Activated CD4-positive, alpha-beta T cell treated with anti-CD3 and anti-CD28 coated beads, Interleukin-2, amount 50 U/mL, for 24 hours (primary cell): ENCODE measurements at places on chromosomes 1 and 21.
A peak's percentile ranks its signal among the peaks of the same experiment; 100 is the strongest.

- DNase-seq: no peak
Measured at GRCh38 chr1:160706526-160707235, 4.9 kb downstream of the CD48 start.

DNA sequence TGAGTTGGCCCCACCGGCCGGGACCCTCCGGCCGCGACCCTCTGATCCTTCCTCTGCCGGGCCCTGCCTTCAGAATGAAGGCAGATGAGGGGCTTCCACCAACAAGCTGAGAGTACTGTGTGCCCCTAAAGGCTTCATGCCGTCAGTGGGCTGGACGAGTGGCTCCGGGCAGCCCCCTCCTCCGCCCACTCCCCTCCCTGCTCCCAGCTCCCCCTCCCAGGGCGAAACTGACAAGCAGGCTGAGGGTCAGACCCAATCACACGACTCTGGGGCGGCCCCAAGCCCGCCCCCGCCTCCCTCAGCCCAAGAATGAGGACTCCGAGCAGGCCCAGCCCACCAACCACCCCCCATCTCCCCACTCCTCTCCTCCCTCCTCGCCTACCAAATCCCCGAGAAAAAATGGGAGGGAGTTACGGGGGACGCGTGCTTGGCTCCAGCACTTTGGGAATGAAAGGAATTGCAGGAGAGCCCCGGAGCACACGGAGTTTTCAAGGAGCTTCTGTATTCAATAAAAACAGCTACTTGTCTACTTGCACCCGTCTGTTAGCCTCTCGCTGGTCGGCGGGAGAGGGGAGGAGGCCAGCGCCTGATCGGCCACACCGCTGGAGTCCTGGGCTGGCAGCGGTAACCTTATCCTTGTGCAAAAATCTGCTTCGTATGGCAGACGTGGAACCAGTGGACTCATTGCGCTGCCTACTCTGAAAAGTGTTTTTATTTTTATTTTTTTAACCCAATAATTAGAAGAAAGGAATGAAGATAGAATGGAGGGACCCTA is at the start of gene COL11A1:
Gene COL11A1 (minus strand): TSS at position 147 of the 775 bp plus-strand sequence. CDS start 344 bp downstream, outside the sequence.
- no peak for DNase-seq

GRCh38 chr1:222634180-222635013 is 16.5 kb downstream of the MIA3 start:
- peak; percentile 76 for DNase-seq

DNA sequence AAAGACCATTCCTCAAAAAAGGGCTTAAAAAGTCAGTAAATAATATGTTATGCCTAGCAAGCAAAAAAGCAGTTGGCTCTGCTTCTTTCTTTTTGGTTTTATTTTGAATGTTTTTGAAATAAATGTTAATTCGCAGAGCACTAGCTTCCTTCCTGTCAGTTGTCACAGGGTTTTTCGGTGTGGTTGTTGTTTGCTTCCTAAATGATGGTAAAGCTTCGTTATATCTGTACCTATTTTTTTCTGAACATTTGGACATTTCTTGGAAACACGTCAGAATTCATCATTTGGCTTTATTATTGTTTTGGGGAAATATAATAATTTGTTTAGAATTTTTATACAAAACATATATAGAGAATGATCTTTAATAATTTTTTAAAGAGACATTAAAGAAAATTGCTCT is 351.9 kb upstream of the SGIP1 start:
- DNase-seq: no peak

- DNase-seq: no peak
Measured at GRCh38 chr1:5492846-5493245, 499.4 kb downstream of the NPHP4 start.

- no peak for DNase-seq
Measured at GRCh38 chr1:211492511-211493132, 660 bp upstream of the RD3 start.

- DNase-seq: no peak
Measured at GRCh38 chr1:69527273-69527672, 40.4 kb upstream of the LRRC7 start.

GRCh38 chr1:82321794-82322193 is 521.1 kb downstream of the ADGRL2 start:
- DNase-seq: no peak

- DNase-seq: no peak
Measured at GRCh38 chr1:214418391-214418790, 133.0 kb downstream of the PTPN14 start.

DNA sequence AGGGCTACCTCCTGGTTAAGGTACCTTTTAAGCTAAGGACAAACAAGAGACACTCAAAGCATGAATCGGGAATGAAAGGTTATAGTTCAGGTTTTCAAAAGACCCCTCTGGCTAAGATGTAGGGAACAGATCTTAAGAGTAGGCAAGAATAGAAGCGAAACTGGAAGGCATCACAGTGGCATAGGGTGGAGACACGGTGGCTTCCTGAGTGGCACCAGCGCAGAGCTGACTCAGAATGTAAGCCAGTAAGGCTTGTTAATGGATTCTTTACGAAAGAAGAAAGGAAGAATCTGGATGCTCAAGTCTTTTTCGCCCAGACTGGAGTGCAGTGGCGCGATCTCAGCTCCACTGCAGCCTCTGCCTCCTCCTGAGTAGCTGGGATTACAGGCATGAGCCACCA is 21.2 kb downstream of the PADI6 start:
- no peak for DNase-seq

DNA sequence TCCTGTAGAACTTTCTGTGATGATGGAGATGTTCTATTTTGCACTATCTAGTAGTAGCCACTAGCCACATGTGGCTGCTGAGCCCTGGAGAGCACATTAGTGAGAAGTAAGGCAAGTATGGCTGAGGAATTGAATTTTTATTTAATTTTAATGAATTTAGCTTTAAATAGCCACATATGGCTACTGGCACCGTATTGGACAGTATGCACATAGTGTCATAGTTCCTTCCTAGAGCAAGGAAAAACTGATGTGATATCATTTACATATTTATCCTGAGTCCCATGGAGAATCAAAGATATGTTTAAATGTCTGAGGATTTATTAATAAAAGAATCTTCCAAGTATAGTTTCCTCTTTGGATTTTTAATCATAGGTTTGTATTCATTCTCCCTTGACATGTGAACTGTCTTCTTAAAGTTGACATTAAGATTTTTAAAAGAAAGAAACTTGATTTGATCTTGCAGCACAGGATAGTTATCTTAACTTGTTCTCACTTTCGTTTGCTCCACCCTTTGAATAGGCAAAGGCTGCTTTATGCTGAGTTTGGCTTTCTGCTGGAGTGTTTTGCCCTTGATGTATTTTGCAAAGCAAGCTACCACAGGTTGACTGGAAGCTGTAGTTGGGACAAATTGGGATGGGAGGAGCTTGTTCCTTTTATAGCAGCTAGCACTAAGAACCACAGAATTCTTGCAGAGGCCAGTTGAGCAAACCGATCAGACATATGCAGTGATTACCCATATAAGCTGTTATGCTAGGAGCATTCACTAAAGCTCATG is 129.7 kb downstream of the VPS13D start:
- DNase-seq: no peak

DNA sequence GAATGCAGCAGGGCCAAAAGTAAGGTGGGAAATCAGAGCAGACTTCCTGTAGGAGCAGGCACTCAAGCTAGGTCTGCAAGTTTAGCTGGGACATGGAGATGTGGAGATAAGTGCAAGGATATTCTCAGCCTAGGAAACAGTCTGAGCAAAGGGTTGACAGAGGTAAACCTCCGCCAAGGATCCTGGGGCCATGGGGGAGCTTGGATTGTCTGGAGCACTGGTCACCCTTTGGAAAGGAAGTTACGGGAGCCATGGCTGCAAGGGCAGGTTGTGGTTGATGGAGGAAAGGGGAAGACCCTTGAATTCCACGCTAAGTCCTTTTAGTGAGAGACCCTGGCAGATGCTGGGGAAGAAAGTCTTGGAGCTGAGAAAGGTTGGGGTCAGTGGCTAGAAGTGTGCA is 150.9 kb downstream of the PTPRU start:
- no peak for DNase-seq

DNA sequence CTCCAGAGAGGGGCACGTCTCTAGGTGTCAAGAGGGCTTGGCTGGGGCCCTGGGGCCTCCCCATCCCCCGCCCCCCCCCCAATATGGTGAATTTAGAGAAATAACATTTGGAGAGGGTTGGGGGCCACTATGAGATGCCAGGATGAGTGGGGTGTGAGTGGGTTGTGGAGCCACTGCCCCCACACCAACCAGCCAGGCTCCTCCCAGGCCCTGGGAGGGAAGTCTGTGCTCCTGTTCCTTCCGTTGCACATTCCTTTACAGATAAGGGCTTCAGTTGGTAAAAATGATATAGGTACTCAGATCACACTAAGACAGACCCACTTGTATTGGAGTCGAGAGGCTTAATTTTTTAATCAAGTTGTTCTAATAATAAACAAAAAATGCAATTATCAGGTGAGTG is 585 bp upstream of the PLEKHA6 start:
- no peak for DNase-seq

DNA sequence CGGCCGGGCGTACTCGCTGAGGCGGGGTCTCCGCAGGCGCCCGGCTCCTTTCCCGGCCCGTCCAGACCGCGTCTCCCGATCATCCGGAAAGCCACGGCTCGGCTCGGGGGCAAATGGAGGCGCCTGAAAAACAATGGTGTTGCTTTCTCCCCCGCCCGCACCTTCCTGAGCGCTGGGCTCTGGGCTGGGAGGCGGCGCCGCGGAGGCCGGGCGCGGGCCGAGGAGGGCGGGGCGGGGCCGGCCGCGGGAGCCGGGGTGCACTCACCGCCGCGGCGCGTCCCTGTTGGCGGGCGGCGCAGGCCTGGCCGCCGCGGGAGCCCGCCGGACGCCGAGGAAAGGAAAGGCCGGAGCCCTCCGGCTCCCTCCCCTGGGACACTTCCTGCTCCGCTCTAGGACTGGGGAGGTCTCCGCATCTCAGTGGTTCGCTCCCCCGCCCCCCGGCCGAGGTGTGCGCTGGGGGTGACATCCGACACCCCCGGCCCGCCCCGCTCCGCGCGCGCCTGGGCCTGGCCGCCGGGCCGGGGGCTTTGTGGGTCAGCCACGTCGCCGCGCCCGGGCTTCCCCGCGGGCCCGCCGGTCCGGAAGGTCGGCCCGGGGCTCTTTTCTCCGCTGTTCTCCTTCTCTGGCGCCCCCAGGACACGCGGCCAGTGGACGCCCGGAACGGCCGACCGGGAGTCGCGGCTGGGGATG is at the start of gene ZNF496:
Gene ZNF496 (minus strand): TSS at position 343 of the 690 bp plus-strand sequence. CDS start 2,289 bp downstream, outside the sequence.
- DNase-seq: peak; percentile 32

DNA sequence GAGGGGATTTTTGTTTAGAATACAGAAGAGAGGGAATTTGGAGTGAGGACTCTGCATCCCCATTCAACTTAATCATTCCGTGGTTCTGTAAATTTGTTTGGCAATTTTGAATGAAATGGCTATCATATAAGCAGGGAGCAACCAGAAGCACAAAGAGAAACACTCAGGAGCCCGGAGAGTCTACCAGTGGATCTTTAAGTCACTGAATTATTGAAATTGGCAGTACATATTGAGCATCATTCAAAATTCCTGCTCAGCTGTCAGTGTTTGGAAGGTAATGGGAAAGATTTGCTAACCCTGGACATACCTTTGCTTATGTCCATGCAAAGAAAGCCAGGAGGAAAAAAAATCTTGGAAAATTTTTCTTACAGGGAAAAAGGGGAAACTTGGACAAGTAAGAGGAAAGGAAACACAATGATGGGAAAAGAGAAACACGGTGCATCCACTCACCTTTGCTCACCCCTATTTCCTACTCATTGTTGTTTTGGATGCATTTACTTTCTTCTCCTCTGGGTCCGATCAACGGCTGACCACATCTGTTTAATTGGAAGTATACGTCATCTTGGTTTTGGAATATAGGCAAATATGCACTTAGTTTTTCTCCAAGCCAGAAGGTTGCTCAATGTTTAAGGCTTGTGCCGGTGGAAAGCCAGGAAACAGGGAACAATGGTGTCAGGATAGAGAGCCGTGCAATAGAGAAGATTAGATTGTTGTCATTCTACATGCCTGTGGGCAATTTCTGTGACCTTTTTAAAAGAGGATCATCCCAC is 243.0 kb upstream of the LYPLAL1 start:
- no peak for DNase-seq

DNA sequence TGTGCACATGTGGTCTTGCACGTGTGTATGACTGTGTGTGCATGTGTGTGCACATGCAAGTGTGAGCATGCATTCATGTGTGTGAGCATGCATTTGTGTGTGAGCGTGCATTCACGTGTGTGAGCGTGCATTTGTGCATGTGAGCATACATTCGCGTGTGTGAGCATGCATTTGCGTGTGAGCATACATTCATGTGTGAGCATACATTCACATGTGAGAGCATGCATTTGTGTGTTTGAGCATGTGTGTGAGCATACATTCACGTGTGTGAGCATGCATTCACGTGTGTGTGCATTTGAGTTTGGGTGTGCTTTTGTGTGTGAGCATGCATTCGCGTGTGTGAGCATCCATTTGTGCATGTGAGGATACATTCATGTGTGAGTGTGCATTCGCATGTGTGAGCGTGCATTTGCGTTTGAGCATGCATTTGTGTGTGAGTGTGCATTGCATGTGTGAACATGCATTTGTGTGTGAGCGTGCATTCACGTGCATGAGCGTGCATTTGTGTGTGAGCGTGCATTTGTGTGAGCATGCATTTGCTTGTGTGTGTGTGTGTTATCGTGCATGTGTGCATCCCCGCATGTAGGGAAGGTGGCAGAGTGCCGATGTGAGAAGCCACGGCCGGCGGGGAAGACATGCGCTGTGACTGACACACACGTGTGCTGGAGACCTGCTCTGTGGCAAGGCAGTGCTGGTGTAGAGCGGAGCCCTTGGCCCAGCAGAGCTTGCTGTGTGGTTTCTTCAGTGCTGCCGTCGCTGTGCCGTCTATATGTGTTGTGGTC is 18.2 kb downstream of the ITGB2 start:
- no peak for DNase-seq

GRCh38 chr21:38712071-38712470 is 93.7 kb upstream of the ETS2 start:
- no peak for DNase-seq

DNA sequence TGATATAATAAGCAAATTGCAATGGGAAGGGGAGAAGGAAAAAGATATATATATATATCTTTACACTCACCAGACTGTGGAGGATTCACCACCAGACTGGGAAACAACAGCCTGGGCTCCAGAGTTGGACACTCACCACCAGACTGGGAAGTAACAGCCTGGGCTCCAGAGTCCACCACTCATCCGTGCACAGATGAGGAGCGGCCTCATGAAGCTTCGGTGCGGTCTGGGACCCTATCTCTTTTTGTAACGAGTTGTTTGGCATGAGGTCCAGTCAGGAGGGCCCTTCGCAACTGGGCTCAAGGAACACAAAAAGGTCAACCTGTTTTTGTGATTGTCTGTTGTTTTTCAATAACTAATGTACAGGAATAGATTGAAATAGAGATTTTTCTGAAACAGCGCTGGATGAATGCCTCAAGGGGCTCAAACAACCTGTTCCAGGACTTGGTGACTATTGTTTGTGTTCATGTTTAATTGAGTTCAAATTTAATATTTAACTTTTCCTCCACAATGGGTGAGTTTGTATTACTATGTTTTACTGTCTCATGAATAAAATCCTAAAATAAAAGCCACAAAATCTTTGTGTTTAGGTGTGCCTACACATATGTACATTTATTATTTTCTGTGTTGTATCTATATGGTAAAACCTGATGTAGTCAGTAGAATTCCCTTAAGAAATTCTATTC is 40.1 kb downstream of the S100A10 start:
- no peak for DNase-seq
